ENCODE measurements at places on chromosomes 7 and 10.

GRCh38 chr10:73251683-73252444, 580 bp downstream of the MRPS16 start:
- DNase-seq, result no peak

DNA sequence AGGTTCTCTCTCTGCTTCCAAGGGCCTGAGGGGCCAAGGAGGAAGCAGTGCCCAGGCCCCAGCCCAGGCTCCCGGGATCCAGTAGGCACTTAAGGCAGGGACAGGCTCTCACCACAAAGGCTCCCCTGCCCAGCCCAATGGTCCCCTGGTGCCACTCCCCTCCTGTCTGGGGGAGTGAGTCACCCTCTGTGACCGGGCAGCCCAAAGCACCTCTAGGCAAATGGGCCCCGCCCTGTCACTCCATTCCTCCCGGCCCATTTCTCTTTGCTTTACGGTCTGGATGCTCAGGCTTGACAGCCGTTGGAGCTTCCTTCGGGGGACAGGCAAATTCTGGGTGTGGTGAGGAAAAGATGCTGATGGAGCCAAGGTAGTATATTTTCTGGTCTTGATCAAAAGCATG, at the start of gene CALHM3:
Gene CALHM3 (minus strand): TSS at position 106 of the 400 bp plus-strand sequence. CDS start 208 bp downstream, outside the sequence.
- no peak for DNase-seq

DNA sequence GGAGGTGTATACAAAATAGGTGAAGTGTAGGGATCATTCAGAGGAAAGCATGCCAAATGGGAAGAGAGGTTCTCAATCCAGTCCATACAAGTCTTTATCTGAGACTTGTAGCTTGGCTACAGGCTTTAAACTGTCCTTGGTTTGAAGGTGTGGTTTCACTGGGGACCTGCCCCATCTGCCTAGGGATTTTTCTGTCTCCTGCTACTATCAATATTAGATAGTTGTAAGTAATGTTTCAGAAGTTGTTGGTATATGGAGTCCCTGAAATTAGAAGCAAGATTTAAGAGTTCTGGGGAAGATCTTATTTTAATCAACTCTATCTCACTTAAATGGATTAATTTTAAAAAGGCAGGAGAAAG, 100.9 kb downstream of the ANKRD7 start:
- no peak for DNase-seq

- DNase-seq, result no peak
These were observed 249.2 kb downstream of the SFMBT2 start for GRCh38 chr10:7161484-7162250.

GRCh38 chr10:5692461-5693358, 8.1 kb downstream of the TASOR2 start:
- DNase-seq, result peak; percentile 73

GRCh38 chr10:122286867-122287266, 15.8 kb downstream of the BTBD16 start:
- no peak for DNase-seq

DNA sequence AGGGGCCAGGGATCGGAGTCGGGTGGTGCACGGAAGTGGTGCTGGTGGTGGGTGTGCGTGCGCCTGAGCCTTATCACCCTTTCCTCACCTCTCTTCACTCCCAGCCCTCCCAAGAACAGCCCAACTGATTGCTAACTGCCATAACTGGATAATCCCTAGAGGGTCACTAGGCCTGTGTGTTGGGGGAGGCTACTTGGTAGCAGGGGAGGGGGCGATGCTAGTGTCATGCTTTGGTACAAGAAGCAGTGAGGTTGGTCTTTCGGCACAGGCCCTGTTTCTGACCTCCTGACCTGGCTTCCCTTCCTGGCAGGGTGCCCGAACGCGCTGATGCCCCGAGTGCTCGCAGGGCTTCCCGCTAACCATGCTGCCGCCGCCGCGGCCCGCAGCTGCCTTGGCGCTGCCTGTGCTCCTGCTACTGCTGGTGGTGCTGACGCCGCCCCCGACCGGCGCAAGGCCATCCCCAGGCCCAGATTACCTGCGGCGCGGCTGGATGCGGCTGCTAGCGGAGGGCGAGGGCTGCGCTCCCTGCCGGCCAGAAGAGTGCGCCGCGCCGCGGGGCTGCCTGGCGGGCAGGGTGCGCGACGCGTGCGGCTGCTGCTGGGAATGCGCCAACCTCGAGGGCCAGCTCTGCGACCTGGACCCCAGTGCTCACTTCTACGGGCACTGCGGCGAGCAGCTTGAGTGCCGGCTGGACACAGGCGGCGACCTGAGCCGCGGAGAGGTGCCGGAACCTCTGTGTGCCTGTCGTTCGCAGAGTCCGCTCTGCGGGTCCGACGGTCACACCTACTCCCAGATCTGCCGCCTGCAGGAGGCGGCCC, 652 bp downstream of the KAZALD1 start:
- DNase-seq, result no peak

DNA sequence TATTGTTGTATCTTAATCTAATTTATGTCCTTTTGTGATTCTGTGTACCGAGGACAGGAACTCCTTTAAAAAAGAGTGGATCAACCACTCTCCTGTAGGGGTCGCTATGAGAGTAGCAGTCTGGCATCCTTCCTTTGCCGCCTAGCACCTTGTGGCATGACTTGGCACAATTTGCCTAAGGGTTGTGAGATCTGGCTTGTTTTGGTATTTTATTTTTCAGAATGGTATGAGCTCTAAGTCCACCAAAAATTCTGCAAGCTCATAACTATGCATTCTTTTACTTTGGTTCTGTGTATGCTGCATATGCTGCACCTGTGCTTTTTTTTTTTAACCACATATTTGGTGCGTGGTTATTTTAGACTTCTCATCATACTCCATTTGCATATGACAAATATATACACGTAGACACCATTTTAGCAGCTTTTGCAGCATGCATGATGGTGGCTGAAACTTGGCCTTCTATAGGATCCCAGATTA, 112.8 kb downstream of the CDK14 start:
- no peak for DNase-seq

DNA sequence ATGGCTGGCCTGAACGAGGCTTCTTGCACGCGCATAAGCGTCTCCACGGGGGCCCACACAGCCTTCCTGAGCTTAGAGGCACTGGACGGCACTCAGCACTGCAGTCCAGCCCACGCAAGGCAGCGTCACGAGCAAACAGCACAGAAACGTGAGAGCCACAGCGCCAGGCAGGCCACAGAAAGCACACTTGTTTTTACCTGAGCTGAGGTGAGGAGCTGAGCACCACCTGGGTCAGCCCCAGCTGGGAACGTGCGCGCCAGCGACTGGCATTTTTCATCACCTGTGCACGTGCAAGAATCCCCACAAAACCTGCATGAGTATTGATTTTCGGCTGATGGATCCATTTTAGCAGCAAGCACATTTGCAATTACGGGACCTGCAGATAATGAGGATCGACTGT, 26.7 kb downstream of the IQCE start:
- no peak for DNase-seq

GRCh38 chr10:48210966-48211365, 63.5 kb downstream of the FRMPD2 start:
- DNase-seq, result no peak

- no peak for DNase-seq
These were observed 266.6 kb upstream of the PHYHIPL start for GRCh38 chr10:58909881-58910280.

DNA sequence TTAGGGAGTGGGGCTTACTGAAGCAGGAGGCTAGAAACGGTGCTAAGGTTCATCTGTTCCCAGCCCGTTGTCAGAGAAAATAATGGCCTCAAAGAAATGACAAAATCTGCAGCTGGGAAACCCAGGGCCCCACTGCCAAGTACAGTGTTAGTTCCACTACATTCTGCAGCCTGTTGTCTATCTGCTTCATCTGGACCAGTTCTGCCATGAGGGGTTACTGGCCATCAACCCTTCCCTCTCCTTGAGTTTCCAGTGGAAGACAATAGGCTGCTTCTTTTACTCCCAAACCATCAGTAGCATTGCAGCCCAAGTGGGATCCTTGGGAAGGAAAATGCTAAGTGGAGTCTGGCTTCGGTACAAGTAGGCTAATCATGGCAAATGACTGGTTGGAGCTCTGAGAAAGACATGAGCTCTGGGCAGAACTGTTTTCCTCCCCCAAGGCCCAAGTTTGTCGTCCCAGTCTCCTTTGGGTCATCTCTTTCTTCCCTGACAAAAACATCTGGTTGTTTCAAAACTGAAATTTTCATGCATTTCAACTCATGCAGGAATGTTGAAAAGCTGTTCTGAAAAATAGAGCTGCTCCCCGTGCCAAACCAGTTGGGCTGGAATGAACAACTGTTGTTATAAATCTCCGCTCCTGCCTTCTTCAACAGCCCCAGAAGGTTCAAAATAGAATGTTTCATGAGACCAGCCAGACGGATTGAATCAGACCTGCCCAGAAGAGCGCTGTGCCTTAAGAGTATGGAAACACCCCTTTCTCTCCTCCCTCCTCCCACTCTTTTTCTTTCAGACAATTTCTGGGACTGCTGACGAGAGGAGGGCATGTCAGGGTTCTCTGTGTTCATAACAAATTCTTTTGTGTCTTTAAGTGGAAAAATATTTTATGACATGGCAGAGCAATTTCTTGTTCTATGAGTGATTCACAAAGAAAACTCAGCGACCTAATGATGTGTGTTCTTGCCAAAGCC, 116.6 kb downstream of the RAB18 start:
- no peak for DNase-seq

GRCh38 chr10:99708428-99709012, 23.4 kb downstream of the COX15 start:
- DNase-seq, result no peak

DNA sequence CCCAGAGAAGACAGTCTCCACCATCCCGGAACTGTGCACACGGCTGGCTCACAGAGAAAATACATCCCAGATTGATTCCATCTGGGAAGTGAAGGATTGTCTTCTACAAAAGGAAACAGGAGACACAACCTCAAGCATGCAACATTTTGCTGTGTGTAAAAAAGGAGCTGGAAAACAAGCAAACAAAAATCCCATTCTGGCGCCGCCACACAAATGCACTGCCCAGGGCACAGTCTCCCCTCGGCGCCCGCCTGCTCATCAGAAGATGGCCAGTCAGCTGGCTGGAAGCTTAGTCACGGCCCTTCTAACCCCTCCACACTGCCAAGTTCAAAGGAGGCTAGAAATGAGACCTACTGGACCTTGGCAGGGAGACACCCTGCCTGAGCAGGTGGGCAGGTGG, 14.1 kb upstream of the CYTH3 start:
- DNase-seq, result no peak

DNA sequence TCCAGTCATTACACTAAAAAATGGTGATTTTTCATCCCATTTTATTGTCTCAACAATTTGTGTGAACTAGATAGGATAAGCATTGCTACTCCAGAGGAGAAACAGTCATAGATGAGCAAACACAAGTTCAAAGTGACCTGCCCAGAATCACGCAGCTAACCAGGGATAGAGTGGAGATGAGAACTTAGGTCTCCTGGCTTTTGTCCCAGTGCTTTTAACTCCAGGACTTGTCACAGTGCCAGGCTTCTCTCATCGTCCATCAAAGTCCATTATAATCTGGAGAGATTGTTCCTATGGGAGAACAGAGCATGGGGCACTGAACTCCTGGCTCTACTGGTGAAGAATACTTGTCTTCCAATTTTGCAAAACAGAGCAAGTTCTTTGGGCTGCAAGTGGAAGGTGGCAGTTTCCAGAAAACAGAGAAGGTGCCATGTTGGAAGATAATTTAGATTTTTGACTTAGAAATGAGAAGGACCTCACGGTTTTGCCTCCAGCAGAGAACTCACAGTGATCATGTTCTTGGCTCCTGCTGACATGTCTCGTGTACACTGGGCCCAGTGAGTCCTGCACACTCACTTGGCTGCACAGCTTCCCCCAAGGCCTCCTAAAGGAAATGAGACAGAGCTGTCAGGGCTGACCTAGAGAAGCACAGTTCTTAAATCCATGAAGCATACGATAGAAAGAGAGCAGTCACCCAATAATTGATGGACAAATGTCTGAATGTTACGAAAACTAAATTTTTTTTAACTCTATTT, 322.9 kb upstream of the NRP1 start:
- DNase-seq, result no peak

All from coronary artery (tissue), 2 donors.